Renal pelvis (tissue), 12 donors: ENCODE measurements at places on chromosomes 12 and 14.

GRCh38 chr12:75994069-75994740, 37.4 kb downstream of the PHLDA1 start:
- no peak for DNase-seq

- no peak for DNase-seq
These were observed 4.3 kb downstream of the PAX9 start for GRCh38 chr14:36665887-36666415.

- peak; percentile 3 for DNase-seq
These were observed 99.6 kb downstream of the RIN3 start for GRCh38 chr14:92613008-92613658.

DNA sequence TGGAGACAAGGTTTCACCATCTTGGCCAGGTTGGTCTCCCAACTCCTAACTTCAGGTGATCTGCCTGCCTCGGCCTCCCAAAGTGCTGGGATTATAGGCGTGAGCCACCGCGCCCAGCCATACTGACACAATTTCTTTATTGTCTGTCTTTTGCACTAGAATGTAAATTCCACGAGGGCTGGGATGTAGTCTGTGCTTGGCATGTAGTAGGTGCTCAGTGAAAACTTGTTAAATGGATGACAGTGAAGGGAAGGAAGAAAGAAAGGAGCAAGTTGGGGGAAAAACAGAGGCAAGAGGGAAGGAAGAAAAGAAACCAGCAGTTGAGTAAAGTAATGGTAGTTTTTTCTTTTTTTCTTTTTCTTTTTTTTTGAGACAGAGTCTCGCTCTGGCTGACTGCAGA, 53.1 kb downstream of the LIMA1 start:
- no peak for DNase-seq

DNA sequence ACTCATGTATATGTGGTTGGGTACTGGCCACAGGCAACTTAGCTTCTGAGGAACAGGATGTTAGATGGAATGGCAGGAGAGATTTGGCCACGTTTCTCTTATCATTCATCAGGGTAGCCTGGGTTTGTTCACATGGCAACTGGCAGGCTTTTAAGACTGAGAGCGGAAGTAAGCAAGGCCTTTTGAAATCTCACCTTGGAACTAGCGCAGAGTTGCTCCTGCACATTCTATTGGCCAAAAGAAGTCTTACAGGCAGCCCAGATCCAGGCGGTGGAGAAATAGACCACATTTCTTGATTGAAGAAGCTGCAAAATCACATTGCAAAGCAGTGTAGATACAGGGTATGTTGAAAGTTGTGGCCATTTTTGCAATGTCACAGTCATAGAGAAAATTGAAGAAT, 3.7 kb downstream of the CLEC4A start:
- no peak for DNase-seq

DNA sequence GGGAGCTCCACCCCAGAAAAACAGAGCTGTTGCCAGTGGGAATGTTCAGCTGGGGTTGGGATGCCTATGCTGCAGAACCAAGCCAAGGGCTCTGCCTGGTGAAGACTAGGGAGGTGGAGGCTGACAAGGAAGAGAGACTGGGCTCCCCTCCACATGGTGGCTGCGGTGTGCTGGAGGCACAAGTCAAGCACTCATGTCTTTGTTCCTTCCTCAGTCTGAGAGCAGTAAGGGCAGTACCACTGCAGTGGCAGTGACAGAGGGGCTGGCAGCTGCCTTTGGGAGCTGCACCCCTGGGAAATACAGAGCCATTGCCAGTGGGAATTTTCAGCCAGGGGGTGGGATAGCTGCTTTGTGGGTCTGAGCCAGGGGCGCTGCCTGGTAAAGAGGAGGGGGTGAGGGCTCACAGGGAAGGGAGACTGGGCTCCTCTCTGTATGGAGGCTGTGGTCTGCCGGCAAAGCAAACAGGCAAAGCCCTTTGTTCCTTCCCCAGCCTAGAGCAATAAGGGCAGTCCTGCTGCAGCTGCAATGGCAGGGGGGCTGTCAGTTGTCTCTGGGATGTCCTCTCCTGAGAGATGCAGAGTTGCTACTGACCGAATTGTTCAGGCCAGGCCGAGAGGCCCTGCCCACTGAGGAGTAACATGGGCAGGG, 255.9 kb downstream of the RAD51B start:
- DNase-seq = no peak
